ENCODE measurements at places on chromosomes 3 and 15. TPM values are rescaled to one million over a fixed set of nuclear protein-coding genes. Genes with fewer than 3 reads are reported as not detected.

DNA sequence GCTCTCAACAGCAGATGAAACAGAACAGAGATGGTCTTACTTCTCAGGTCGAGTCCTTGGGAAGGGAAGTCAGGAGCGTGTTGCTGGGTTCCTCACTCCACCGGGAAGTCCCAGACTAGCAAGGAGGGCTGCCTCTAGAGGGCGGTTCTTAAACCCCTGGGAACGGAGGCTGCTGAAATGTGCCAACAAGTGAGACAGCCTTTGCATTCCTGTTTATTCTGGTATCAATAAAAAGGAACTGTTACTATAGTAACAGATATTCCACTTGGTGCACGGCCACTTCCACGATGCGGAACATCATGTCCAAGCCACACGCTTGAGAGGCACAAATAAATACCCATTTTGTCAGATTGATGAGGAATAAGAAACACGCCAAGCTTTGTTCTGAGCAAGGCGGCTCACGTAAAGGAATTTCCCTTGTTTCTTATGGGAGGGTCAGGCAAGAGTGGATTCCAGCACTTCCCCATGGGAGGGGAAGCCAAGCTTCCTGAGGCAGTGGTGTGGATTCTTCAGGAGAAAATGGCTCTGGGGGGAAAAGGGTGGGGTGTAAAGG lies at the start of gene FAM107A:
Gene FAM107A (minus strand): TSS at position 123 of the 553 bp plus-strand sequence. CDS start 7,531 bp downstream, outside the sequence.
- peak within 1 kb of the TSS; percentile 52 for H3K4me3 ChIP-seq
- H3K4me1 ChIP-seq = no peaks in the 10 kb centered on the region
- no peak for DNase-seq

GRCh38 chr15:70765504-70766281 lies 2.3 kb upstream of the UACA start:
- H3K27me3 ChIP-seq = peaks cover 20% of the 10 kb centered on the region
- DNase-seq = no peak
- H3K27ac ChIP-seq = no peak overlapping the region
- no peak overlapping the region for H3K4me3 ChIP-seq
- peaks cover 33% of the 10 kb centered on the region for H3K4me1 ChIP-seq

- H3K27ac ChIP-seq = no peak overlapping the region
- DNase-seq = no peak
- no peak overlapping the region for H3K4me3 ChIP-seq
- no peaks in the 10 kb centered on the region for H3K36me3 ChIP-seq
- no peaks in the 10 kb centered on the region for H3K4me1 ChIP-seq
Observed at GRCh38 chr3:190545191-190545590, 31.3 kb downstream of the IL1RAP start.

- H3K27ac ChIP-seq = no peak overlapping the region
- H3K4me3 ChIP-seq = no peak overlapping the region
- DNase-seq = no peak
- no peaks in the 10 kb centered on the region for H3K36me3 ChIP-seq
Observed at GRCh38 chr15:61685971-61686370, 374.3 kb downstream of the VPS13C start.

Gene FBN1
- 75.3 TPM for total RNA-seq

Gene LTF
- 53.5 TPM for total RNA-seq

Gene GP9
- 2.6 TPM for total RNA-seq

All from lower lobe of right lung (tissue), 2 donors.